ENCODE measurements at places on chromosomes 6 and 20.

- no peak for DNase-seq
Observed at GRCh38 chr20:5845681-5846615, 95.7 kb downstream of the SHLD1 start.

DNA sequence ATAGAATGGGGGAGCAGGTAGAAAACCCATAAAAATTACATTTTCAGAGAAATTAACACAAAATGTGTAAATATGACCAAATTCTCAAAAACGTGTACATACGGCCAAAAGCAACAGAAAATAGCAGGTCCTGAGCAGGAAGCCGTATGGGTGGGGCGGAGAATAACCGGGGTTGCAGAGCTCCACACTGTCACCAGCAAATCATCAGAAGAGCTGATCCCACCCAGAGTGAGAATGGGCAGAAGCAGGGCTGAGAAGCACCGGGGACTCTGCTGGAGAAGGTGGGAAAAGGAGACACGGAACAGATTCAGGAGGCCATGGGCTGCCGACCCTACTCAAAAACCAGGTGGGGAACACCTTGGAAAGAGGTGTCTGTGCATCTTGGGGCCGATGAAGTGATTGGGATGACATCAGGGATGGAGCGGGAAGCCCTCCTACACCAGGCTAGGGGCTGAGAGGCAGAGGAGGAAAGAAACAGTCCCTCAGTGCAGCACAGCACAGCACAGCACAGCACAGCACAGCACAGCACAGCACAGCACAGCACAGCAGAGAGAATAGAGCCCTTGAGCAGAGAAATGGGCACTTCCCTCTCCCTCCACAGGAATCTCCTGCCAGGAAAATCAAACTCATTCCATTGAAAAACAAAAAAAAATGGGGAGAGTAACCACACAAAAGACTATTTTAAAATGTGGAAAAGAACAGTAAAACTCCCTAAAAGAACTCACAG lies 22.3 kb downstream of the STX7 start:
- DNase-seq: no peak

DNA sequence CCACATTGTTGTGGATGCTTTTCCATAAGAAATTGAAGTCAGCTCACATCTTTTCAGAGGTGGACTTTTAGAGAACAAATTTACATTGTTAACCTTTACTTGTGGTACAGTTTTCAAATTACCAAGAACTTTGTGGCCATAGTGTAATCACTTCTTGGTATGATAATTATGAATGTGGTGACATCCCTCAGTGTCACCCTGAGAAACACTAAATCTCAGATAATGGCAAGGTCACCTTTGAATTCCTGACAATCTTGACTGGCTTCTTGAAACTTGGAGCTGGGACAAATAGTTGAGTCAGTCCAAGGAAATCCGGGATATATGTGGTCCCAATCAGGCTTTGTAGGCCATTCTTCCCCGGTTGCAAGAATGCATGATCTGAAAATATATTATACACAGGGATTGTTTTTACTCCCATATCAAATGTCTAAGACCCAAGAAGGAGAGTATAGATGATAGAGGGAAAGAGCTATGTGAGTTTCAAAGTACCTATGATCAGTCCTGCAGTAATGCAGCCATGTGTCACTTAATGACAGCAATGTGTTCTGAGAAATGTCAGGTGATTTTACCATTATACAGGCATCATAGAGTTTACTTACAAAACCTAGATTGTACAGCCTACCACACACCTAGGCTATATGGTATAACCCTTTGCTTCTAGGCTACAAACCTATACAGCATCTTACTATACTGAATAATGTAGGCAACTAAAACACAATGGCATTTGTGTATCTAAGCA lies 120.8 kb upstream of the MTHFD1L start:
- DNase-seq: no peak

DNA sequence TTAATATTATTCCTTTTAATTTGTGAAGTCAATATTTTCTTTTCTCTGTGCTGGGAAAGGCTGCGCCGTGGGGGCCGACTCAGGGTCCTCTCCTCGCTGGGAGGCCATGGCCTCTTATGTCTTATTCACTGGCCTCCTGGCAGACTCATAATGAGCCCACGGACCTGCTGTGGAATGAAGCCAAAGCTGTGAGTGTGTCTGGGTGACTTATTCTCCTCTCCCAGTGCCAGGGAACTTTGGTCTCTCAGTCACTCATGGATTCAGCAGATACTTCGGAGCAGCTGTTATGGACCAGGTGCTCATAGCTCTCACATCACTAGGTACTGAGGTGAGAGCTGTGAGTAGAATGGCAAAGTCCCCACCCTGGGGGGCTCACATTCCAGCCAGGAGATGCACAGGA lies 297.6 kb downstream of the CDH26 start:
- no peak for DNase-seq

GRCh38 chr20:53344891-53345290 lies 248.7 kb downstream of the ZNF217 start:
- no peak for DNase-seq

DNA sequence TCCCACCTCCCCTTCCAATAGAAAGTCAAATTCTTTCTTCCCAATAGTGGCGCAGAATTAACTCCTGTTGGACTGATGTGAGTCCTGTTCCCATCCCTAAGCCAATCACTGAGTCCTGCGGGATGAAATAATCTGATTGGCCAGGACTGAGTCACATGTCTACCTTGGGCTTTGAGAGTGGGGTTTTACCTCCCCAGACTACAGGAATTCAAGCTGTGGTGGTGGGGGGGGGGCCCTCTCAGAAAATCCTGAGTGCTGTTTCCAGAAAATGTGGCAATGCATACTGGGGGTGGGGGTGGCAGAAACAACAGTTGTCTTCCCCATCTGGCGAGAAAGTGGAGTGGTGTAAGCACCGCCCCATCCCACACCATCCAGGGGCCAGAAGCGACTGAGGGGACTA lies 65.7 kb downstream of the CTCFL start:
- no peak for DNase-seq
